Mesothelial cell of epicardium (in vitro differentiated cells): ENCODE measurements at places on chromosomes 3 and 15. TPM values are rescaled to one million over a fixed set of nuclear protein-coding genes. Genes with fewer than 3 reads are reported as not detected.
A peak's percentile ranks its signal among the peaks of the same experiment; 100 is the strongest.

- DNase-seq = no peak
- no peaks in the 10 kb centered on the region for H3K36me3 ChIP-seq
- H3K4me3 ChIP-seq = no peak overlapping the region
- H3K4me1 ChIP-seq = peaks cover 23% of the 10 kb centered on the region
These were observed 392.6 kb upstream of the ADAMTS9 start for GRCh38 chr3:65080432-65080831.

GRCh38 chr15:76972389-76973361, 22.3 kb upstream of the PSTPIP1 start:
- no peaks in the 10 kb centered on the region for H3K36me3 ChIP-seq
- peaks cover 12% of the 10 kb centered on the region for H3K27me3 ChIP-seq
- no peak for DNase-seq
- H3K27ac ChIP-seq = no peak overlapping the region
- peaks cover 2% of the 10 kb centered on the region for H3K4me1 ChIP-seq

DNA sequence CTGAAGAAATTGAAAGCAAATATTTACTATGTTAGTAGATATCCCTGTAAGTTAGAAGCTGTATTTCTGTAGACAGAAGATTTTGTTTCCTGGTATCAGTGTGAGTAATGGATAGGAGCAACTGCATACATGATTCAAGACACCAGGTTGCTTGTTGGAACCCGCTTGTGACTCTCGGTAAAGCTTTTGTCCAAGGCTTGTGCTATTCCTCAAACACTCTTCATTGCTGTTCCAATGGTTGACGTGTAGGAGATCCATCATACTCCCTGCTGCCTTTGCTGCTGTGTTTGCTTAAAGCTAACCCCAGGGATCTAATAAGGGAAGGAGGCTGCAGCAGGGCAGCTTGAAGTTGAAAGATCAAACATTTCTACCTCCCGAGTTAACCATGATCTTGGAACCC, 160.1 kb downstream of the RSRC1 start:
- no peaks in the 10 kb centered on the region for H3K4me1 ChIP-seq
- peaks cover 18% of the 10 kb centered on the region for H3K36me3 ChIP-seq
- no peak overlapping the region for H3K4me3 ChIP-seq
- DNase-seq = no peak
- H3K27me3 ChIP-seq = no peaks in the 10 kb centered on the region

DNA sequence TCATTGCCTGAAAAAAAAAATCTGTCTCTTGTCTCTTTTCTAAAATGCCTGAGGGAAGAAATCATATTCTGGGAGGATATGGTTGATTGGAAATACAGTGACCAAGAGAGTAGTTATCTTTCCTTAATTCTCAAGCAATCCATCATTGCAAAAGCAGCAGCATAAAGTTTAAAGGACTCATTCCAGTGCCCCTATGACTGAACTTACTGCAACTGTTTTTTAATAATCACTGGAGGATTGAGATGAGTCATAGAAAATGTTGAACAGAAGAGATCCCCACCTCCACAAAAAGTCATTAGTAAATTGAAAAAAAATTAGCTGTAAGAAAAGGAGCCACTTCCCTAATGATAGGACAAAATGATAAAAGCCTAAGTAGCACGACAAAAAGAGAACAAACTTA, 121.5 kb downstream of the SLC9A9 start:
- DNase-seq = no peak
- H3K27me3 ChIP-seq = peaks cover 4% of the 10 kb centered on the region
- H3K4me1 ChIP-seq = peaks cover 5% of the 10 kb centered on the region
- no peak overlapping the region for H3K4me3 ChIP-seq
- H3K36me3 ChIP-seq = no peaks in the 10 kb centered on the region
- H3K27ac ChIP-seq = no peak overlapping the region

- no peaks in the 10 kb centered on the region for H3K36me3 ChIP-seq
- peaks cover 3% of the 10 kb centered on the region for H3K27me3 ChIP-seq
- no peak overlapping the region for H3K4me3 ChIP-seq
- DNase-seq = no peak
These were observed 251.8 kb upstream of the SUCLG2 start for GRCh38 chr3:67906261-67906660.

GRCh38 chr3:56889131-56889530, 87.4 kb upstream of the ARHGEF3 start:
- H3K4me3 ChIP-seq = no peak overlapping the region
- peaks cover 7% of the 10 kb centered on the region for H3K27me3 ChIP-seq
- DNase-seq = no peak
- no peaks in the 10 kb centered on the region for H3K36me3 ChIP-seq
- H3K4me1 ChIP-seq = peaks cover 62% of the 10 kb centered on the region
- H3K27ac ChIP-seq = no peak overlapping the region

DNA sequence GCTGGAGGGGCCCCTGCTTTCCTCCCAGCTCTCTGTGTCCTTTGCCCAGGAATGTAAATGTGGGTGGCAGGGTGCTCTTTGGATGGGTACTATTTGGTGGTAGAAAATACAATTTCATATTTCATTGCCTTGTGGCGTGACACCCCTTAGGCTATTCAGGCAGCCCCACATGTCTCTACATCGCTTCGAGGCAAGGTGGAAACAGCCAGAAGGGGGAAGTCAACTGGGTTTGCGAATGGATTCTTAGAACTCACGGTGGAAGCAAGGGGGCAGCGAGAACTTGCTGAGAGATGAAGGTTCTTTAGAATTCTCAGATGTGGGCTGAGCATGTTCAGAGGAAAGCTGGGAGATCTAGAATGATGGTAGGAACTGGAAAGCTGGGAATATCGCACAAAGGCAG, 25.3 kb downstream of the PLA2G4D start:
- DNase-seq = no peak
- H3K27me3 ChIP-seq = peaks cover 28% of the 10 kb centered on the region
- peaks cover 4% of the 10 kb centered on the region for H3K4me1 ChIP-seq
- no peak overlapping the region for H3K4me3 ChIP-seq

DNA sequence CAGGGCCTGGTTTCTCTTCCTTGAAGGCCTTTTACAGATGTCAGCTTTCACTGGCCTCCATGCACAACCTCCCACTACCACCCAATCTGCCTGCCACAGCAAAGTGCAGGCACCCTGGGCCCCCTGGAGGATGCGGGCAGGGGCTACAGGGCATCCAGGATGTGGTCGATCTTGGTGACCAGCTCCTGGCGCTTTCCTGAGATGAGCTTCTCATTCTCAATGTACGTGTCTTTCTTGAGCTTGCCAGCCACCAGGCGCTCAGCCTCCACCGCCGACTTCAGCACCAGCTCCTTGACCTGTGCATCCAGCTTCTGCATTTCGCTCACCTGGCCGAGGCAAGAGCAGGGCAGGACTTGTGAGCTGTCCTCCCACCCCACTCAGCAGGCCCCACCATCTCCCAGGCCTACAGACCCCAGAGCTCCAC, 30.3 kb downstream of the RPN1 start:
- H3K4me1 ChIP-seq = peaks cover 17% of the 10 kb centered on the region
- H3K27me3 ChIP-seq = no peaks in the 10 kb centered on the region
- no peak for DNase-seq
- H3K36me3 ChIP-seq = peaks cover 32% of the 10 kb centered on the region
- H3K27ac ChIP-seq = no peak overlapping the region
- H3K4me3 ChIP-seq = no peak overlapping the region

DNA sequence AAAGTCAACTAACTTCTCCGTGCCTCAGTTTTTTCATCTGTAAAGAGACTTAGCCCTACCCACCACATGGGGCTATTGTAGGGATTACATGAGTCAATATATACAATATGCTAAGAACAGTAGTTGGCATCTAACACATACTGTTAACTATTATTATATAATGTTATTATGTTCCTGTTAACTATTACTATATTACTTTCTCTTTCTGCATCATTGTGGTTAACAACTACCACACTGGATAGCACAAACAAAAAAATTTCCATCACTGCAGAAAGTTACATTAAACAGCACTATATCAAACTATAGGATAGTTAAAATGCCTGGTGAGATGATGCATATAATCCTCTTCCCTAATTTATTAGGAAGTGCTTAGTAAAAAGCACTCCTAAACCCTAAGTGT, 23.7 kb downstream of the STAG1 start:
- peaks cover 5% of the 10 kb centered on the region for H3K4me1 ChIP-seq
- no peaks in the 10 kb centered on the region for H3K36me3 ChIP-seq
- no peaks in the 10 kb centered on the region for H3K27me3 ChIP-seq

GRCh38 chr15:28881170-28881569, 4.6 kb upstream of the APBA2 start:
- no peaks in the 10 kb centered on the region for H3K27me3 ChIP-seq
- no peak overlapping the region for H3K4me3 ChIP-seq

- no peak for DNase-seq
- H3K36me3 ChIP-seq = peaks cover 19% of the 10 kb centered on the region
- peak overlapping the region; percentile 90 for H3K27ac ChIP-seq
- no peaks in the 10 kb centered on the region for H3K27me3 ChIP-seq
- peaks cover 17% of the 10 kb centered on the region for H3K4me1 ChIP-seq
- peak overlapping the region; percentile 0 for H3K4me3 ChIP-seq
These were observed 61.2 kb downstream of the TSC22D2 start for GRCh38 chr3:150469031-150469930.

Gene XCR1
- total RNA-seq = not detected in 3 replicates

Gene CLDN18
- not detected in 3 replicates for total RNA-seq

Gene ACKR4
- 0.13 TPM in 2 of 3 replicates, not detected in the other for total RNA-seq

Gene HRH1
- total RNA-seq = 0.31 to 0.45 TPM (median 0.42 TPM) in 3 replicates

Gene UROC1
- 0.11 to 0.13 TPM in 2 of 3 replicates, not detected in the other for total RNA-seq
